ENCODE measurements at places on chromosomes 4 and X.

GRCh38 chr4:156118507-156119220 lies 165.0 kb upstream of the CTSO start:
- DNase-seq = no peak

DNA sequence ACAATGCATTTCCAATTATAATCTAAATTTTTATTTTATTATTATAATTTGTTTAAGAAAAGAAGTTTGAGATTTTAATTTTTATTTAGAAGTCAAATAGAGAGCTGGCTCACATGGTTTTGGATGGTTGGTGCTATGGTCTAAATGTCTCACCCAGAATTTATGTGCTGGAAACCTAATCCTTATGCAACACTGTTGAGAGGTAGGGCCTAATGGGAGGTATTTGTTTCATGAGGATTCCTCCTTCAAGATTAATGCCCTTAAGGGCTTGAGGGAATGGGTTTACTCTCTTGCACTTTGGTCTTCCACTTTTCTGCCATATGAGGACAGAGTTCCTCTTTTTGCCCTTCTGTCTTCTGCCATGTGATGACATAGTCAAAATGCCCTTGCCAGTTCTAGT lies 960.5 kb upstream of the IGFBP7 start:
- DNase-seq = no peak

DNA sequence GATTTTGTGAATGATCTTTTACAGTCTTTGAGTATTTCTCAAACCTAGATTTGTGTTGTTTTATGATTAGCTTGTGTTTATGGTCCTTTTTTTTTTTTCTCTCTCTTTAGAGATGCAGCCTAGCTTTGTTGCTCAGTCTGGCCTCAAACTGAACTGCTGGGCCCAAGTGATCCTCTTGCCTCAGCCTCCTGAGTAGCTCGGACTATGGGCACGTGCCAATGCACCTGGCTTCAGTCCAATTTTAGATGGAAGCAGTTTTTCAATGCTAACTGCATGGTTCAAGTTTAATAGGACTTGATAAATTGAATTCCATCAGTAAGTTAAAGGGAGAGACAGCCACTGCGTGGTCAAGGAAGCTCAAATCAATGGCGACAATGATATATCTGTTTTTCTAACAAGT lies 3.8 kb upstream of the FGG start:
- no peak for DNase-seq

DNA sequence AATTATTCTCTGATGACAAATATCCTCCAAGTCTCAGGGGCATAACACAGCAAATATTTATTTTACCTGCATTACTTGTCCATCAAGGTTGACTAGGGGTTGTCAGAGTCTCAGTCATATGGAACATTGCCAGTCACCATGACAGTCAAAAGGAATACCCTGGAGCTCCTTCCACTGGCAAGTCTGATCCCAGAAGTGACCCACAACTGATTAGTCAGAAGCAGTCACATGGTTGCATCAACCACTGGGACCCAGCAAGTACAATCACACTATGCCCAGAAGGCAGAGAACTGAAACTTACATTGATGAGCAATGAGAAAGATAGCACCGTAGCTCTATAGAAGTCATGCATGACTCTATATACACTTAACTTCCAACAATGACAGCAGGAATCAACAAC lies 41.9 kb upstream of the SOD3 start:
- DNase-seq = no peak

GRCh38 chrX:154592505-154592904 lies 7.6 kb downstream of the CTAG1A start:
- no peak for DNase-seq

DNA sequence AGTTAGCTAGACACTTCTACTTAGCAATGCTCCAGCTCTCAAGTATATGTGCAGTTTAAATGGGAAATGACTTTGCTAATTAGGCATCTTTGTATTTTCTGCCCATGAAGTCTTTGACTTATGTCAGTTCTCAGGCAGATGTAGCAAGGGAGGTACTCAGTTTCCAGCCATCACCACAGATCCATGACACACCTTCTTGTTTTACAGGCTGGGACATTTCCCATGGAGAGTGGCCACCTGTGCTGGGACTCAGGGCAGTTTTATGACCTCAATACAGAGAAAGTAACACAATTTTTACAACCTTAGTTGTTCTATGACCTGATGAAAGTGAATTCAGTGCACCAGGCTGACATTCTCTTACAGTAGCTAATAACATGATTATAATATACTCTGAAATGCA lies 280.7 kb upstream of the GK2 start:
- no peak for DNase-seq

DNA sequence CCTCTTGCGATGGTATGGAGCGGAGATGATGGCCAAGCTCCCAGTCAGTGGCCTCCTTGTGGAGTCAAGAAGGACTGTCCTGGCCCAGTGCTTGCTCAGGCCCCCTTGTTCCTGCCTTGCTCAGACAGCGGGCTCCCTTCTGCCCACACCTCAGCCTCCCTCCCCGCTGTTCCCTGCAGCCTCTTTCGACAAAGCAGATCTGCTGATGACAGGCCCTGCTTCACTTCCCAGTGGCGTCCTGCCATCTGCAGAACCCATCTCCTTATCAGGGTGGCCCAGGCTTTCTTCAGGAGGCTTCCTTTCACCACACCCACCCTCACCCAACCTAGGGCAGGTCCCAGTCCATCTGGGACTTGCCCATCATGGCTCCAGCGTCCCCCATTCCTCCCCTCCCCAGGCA lies 80.0 kb downstream of the CLDN34 start:
- DNase-seq = no peak

DNA sequence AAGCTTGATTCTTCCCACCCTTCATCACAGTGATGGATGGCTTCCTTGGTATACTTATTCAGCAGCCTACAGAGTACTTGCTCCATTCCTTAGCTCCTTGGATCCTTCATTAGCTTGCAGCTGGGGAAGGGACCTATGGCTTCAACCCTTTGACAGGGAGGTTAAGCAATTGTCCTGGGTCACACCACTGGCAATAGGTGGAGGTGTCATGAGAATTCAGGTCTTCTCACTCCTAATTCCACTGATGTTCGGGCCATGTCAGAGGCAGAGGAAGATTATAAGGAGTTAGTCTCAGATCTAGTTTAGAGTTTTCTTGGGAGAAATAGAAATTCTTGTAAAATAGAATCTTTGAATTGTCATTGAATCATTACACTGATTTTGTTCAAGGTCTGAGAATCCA lies 24.5 kb downstream of the EREG start:
- DNase-seq = no peak

GRCh38 chrX:139924696-139925095 lies 8.2 kb downstream of the ATP11C start:
- DNase-seq = no peak

DNA sequence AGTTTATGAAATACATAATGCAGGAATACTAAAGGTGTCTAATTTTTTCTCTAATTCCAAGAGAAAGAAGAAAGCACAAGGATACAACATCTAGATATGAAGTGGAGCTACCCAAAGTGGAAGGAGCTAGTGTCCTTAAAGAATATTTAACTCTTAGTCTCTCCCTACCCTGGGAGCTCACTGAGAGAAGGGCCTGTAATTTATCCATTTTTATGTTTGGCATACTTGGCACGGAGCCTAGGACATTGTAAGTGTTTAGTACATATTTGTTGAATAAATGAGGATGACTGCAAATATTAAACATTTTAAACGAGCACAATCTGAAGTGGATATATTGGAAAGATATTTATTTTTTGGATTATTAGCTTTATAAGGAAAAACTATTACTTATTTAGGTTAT lies 674.8 kb downstream of the IQCM start:
- DNase-seq = no peak

GRCh38 chr4:92231511-92231910 lies 72.3 kb upstream of the GRID2 start:
- no peak for DNase-seq

- no peak for DNase-seq
These were observed 6.9 kb upstream of the TRPC3 start for GRCh38 chr4:121958777-121959176.

DNA sequence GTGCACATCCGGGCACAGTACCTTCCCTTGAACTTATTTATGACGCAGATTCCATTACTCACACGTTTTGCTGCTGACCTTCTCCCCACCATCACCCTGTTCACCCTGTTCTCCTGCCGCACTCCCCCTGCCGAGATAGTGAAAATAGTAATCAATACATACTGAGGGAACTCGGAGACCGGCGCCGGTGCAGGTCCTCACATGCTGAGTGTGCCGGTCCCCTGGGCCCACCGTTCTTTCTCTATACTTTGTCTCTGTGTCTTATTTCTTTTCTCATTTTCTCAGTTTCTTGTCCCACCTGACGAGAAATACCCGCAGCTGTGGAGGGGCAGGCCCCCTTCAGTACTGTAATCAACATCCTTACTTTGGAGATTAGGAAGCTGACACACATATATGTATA lies 1337.1 kb upstream of the PABPC4L start:
- no peak for DNase-seq

DNA sequence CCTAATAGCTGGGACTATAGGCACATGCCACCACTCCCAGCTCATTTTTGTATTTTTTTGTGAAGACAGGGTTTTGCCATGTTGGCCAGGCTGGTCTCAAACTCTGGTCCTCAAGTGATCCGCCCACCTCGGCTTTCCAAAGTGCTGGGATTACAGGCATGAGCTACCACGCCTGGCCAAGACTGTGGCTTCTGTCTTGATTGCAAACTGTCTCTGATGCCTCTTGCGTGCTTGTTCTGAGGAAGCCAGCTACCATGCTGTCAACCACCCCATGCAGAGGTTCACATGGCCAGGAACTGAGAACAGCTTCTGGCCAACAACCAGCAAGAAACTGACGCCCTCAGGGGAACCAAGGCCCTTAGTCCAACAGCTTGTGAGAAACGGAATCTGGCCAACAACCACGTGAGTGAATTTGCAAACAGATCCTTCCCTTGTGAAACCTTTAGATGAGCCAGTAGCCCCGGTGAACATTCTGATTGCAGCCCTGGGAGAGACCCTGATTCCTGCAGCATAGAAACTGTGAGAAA lies 71.2 kb downstream of the SUPT20HL2 start:
- no peak for DNase-seq

DNA sequence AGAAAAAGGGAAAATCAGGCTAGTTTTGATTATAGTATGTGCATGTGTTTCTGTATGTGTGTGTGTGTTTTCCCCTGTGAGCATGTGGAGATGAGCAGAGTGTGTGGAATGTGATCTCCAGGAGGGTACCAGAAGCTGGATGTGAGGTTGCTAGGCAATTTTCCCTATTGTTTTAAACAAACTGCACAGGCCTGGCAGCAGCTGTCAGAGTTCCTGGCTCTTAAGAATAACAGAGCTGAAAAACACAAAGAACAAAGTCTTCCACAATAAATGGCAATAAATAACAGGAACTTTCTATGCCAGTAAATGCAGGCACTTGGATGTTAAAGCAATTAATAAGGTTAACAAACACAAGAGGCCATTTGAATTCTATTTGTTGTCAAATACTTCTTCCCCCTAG lies 344.6 kb upstream of the CTSO start:
- no peak for DNase-seq

- no peak for DNase-seq
These were observed 668.8 kb downstream of the GALNTL6 start for GRCh38 chr4:172481802-172482508.

GRCh38 chr4:40916880-40917279 lies 167.1 kb downstream of the NSUN7 start:
- DNase-seq = peak; percentile 69

GRCh38 chr4:108058685-108059440 lies 69.2 kb downstream of the HADH start:
- no peak for DNase-seq

DNA sequence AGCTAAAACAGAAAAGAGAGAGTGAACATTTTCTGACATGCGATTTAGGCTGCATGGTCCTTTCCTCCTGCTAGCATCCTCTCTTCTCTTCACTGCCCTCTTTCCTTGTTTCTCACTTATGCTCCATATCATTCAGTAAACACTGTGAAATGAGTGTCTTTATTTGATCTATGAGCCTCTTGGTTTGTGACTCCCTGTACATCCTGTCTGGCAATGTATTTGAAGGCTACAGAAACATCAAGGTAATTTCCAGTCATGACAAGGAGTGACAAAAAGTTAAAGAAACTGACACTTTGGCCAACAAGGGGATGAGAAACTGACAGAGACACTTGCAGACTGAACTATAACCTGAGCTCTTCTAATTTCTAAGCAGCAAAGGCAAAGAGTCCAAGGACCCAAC lies 8.7 kb downstream of the FTHL17 start:
- no peak for DNase-seq

GRCh38 chr4:150098214-150098613 lies 20.0 kb downstream of the DCLK2 start:
- DNase-seq = no peak

DNA sequence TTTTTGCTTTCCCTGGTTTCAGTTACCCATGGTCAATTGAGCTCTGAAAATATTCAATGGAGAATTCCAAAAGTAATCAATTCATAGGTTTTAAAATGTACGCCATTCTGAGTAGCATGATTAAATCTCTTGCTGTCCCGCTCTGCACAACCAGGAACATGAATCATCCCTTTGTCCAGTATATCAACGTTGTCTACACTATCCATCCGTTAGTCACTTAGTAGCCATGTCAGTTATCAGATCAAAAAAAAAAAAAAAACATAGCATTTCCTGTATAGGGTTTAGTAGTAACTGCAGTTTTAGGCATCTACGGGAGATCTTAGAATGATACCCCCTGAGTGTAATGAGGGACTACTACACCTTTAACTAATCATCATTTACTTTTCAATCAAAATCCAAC lies 15.1 kb downstream of the LAMP2 start:
- DNase-seq = no peak

DNA sequence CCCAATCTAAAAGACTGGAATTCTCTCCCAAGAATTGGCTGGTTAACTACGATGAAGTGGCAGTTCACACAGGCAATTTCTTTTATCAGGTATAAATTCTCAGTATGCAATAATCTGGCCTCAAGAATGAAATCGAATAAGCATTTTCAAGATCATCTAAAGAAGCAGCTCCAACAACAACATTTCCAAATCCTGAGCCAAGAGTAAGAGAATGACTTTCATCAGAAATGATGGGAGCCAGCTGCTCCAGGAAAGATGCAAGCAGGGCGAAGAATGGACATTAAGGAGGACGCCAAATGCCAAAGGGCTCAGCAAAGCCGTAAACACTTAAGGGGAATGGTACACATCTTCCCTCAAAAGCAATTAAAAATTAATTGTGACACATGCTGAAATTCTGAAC lies 12.0 kb downstream of the ADAMTS3 start:
- DNase-seq = no peak

- no peak for DNase-seq
These were observed 23.0 kb upstream of the PDZD4 start for GRCh38 chrX:153853180-153853901.

- DNase-seq = no peak
These were observed 19.2 kb downstream of the PI4K2B start for GRCh38 chr4:25253071-25253445.

DNA sequence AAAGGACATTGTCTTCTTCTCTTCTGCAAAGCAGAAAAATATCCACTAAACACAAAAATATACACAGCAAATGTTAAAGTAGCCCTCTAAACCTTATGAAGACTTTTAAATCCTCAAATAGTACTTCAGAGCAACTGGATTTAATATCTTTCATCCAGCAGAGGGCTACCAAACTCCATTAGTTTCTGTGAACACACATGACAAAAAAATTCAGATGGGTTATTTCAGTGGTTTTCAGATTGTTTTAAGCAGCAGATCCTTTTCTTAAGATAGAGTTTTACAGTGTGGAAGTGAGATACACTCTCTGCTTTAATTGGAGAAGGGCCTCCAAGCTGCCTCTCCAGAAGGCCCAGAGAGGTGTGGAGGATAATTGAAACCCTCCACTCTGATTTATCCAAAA lies 56.7 kb downstream of the ANK2 start:
- peak; percentile 2 for DNase-seq
